A549 treated with DMSO at 1 μM for 4 hours (cell line): ENCODE measurements at places on chromosomes 6 and 20. TPM values are rescaled to one million over a fixed set of nuclear protein-coding genes. Genes with fewer than 3 reads are reported as not detected.

FRK gene
- 1.5 to 2.1 TPM (median 1.8 TPM) in 5 replicates for total RNA-seq

HLA-DQB2 gene
- not detected in 5 replicates for total RNA-seq

FAM229B gene
- 5.2 to 9.3 TPM (median 9.2 TPM) in 5 replicates for total RNA-seq

OTOR gene
- not detected in 5 replicates for total RNA-seq

BPI gene
- total RNA-seq, result not detected in 5 replicates

BLOC1S5 gene
- 6.7 to 10.3 TPM (median 8.6 TPM) in 5 replicates for total RNA-seq

SLC22A2 gene
- 0.06 TPM in 1 of 5 replicates, not detected in the others for total RNA-seq

HSF2 gene
- 6.4 to 10.6 TPM (median 7.1 TPM) in 5 replicates for total RNA-seq

EPPIN gene
- total RNA-seq, result not detected in 5 replicates

DBNDD2 gene
- total RNA-seq, result 24.5 to 28.8 TPM (median 25.3 TPM) in 5 replicates

EFCAB8 gene
- total RNA-seq, result not detected in 5 replicates

NXT1 gene
- 57.9 to 74.5 TPM (median 70.9 TPM) in 5 replicates for total RNA-seq

OR12D3 gene
- not detected in 5 replicates for total RNA-seq

C6orf58 gene
- total RNA-seq, result 0.10 to 0.45 TPM (median 0.24 TPM) in 5 replicates

TBP gene
- 13.7 to 16.4 TPM (median 14.8 TPM) in 5 replicates for total RNA-seq

GPLD1 gene
- 0.84 to 1.1 TPM (median 0.91 TPM) in 5 replicates for total RNA-seq

ZNF391 gene
- total RNA-seq, result 0.20 to 0.47 TPM (median 0.26 TPM) in 5 replicates
